Effector CD8-positive, alpha-beta T cell (primary cell): ENCODE measurements at places on chromosomes 16 and 17.
A peak's percentile ranks its signal among the peaks of the same experiment; 100 is the strongest.

DNA sequence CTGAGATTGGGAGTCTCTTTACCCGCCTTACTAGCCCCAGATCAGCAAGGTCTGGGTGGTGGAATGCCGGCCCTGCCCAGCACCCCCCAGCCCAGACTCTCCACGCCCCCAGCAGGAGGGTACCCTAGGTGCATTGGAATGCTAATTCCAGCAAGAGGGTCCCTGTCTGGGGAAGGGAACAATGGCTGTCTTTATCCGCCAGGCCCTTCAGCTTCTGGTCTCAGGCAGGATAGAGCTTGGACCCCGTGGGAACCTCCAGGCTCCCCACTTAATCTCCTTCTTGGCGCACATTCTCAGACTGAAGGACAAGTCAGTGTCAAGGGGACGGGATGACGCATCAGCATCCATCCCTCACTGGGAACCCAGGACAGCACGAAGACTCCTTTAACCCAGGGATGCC lies 85.1 kb downstream of the LITAF start:
- no peak for DNase-seq

DNA sequence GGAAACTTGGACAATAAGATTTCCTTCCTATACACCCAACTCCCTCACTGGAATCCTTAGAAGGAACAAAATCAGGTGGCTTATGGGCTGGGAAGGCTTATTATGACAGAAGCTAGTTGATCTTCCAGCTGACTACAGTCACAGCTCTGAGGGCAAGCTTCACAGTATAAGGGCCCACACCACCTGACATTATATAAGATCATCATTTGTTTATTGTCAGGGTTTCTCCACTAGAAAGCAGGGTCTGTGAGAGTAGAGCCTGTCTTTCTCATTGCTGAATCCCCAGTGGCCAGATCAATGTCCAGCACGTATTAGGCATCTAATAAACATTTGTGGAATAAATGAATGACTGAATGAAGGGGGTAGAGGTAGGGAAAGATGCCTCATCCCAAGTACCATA lies 57.8 kb upstream of the PHOSPHO1 start:
- DNase-seq, result no peak

- no peak for DNase-seq
Observed at GRCh38 chr17:75684924-75685323, 17.8 kb downstream of the SAP30BP start.

GRCh38 chr16:82860071-82860470 lies 233.3 kb downstream of the CDH13 start:
- no peak for DNase-seq

- no peak for DNase-seq
Observed at GRCh38 chr16:4926928-4927327, 10.0 kb downstream of the PPL start.

- DNase-seq, result no peak
Observed at GRCh38 chr17:20094777-20095176, 85.6 kb downstream of the SPECC1 start.

GRCh38 chr16:10206215-10206614 lies 24.0 kb upstream of the GRIN2A start:
- no peak for DNase-seq

GRCh38 chr17:1729966-1730325 lies 5.4 kb downstream of the WDR81 start:
- DNase-seq, result no peak

GRCh38 chr17:50865060-50865867 lies 890 bp downstream of the TOB1 start:
- peak; percentile 30 for DNase-seq

DNA sequence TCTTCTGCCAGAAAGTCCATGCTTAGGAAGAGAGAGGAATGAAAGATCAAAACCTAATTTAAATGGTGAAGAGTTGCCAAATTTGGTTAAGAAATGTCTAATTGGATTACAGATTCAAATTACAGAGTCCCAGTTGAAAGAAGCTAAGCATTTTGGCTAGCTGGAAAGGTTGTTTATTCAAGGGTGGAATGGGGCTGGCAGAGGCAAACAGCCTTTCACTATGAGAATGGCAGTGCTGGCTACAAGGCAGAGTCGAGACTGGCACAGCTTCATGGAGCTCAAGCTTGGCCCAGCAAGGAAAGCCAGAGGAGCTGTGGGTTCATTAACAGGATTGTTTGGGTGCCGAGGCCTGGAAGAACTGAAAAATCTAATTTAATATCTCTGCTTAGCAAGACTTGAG lies 13.6 kb downstream of the MAP3K3 start:
- no peak for DNase-seq

DNA sequence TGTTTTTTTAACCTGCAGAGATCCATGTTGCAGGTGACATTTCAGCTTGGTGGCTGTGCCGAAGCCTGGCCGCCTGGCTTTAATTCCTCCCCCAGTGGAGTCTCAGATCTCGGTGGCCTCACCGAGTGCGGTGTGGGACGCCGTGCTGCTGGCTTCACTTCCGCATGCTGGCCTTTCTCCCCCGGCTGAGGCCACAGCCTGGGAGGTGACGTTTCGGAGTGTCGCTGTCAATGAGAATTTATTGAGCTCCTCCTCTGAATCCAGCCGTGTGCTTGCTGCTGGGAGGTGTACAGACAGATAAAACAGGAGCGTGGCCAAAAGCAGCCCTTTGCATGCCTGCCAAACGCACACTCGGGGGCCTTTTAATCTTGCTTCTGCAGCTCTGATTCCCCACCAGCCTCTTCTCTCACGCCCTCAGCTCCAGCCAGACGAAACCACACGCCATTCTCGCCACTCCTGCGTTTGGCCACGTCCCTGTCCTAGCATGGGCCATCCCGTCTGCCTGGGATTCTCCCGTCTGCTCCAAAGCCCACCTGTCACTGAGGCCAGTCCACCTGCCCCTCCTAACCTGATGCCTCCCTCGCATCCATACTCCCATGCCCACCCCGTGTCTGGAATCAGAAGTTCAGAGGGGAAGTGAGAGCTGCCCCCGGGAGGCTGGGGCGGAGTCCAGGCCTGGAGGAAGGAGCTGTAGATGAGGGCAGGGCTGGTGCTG lies 3.6 kb downstream of the GSE1 start:
- no peak for DNase-seq

- DNase-seq, result no peak
Observed at GRCh38 chr17:20228860-20229259, 219.7 kb downstream of the SPECC1 start.
